GDM1 (cell line): ENCODE measurements at places on chromosomes 3 and 15.

- no peak for DNase-seq
Measured at GRCh38 chr3:71554649-71555048, 28.9 kb downstream of the FOXP1 start.

DNA sequence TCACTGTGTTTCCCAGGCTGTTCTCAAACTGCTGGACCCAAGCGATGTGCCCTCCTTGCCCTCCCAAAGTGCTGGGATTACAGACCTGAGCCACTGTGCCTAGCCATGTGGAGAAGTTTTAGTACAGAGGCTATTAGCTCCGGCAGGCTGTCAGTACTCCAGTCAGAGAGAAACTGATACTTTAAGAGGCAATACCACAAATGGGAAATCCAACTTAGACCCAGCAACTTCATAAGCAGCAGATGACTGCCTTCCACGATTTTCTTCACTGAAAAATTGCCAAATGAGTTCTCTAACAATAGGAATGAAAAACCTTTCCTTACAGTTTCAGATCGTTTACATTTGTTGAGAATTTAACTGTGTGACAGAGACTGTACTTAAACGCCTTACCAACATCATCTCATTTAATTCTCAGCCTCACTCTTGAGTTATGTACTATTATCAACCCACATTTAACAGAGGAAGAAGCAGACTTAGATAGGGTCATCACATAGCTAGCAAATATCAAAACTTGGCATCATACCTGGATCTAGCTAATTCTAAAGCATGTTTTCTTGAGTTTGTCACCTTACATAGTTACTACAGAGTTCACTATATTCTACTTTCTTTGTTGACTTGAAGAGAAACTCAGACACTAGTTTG is 127.4 kb downstream of the TCF12 start:
- DNase-seq, result no peak

DNA sequence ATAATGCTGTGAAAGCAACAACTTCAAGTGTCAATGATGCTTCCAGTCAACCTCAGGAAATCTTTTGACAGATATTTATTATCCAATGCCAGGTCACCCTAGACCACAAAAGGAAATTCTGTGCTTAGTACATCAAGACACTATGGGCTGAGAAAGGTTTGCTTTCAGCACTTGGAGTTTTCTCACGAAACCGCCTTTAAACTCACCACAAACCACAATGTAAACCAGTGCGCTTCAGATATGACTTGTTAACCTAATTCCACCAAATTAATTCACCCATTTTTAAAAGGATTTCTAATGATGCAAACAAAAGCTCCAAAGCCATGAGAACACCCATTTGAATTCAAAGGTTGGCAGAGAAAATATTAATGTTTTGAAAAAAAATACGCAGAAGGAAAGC is 292.9 kb upstream of the NR2F2 start:
- DNase-seq, result no peak

GRCh38 chr3:10915376-10915775 is 77.2 kb upstream of the SLC6A1 start:
- DNase-seq, result no peak

GRCh38 chr3:161132391-161132790 is 27.2 kb upstream of the B3GALNT1 start:
- DNase-seq, result no peak

DNA sequence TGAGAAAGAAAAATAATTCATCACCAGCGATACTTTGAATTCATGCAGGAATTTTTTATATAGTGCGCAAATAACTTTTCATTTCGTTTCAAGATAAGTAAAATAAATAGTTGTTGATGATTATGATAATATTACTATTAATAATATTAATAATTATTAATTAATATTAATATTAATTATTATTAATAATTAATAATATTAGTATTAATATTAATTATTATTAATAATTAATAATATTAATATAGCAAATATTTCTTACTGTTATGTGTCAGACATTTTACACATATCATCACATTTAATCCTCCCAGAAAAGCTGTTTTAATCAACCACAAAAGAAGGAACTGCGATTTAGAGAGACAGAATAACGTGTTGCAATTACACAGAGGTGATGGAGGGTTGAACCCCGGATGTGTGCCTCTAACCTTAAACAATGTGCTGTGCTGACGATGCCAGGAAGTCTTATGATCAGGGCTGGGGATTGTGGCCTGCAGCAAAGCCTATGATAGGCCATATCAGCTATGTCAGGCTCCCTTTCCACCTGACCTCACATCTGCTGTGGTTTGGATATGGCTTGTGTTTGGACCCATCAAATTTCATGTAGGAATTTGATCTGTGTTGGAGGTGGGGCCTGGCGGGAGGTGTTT is 263.5 kb upstream of the NR2F2 start:
- no peak for DNase-seq

- no peak for DNase-seq
Measured at GRCh38 chr15:55588815-55589115, 620 bp upstream of the PYGO1 start.

DNA sequence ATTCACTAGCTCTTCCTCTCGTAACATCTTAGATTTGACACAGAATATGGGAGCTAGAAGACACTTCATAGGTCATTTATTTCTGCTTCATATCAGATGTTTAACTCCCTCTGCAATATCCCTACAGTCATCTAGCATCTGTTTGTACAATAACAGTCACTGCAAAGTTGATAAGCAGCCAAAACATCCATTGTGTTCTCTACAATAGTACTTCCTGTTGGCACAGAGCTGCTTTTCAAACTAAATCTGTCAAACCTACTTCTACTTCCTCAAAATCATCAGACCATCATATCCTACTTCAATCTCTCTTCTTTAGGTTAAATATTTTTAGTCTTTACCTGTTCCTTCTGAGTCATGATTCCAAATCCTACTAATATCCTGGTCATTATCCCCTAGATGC is 233.2 kb downstream of the FGF12 start:
- DNase-seq, result no peak

DNA sequence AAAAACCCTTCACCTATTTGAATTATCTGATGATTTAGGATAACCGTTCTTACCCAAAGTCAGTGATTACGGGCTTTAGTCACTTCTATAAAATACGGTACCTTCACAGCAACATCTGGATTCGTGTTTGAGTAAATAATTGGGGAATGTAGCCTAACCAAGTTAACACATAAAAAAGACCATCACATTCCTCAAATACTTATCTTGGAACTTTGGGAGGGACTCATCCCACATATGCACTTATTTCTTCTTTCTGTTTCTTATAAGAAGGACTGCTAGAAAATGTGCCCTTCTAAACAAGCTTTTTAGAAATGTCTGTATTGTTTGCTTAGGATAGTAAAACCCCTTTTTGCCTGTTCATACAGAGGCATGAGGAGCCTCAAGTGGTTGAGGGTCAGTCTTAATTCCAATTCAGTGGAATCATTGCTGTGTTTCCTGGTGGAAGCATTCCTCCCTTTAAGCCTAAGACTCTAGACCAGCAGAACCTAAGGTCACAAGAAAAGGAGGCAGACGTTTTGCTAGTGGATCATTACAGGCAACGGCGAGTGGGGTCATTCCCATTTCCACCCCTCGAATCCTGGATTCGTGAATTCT is 67.5 kb downstream of the TMEM44 start:
- no peak for DNase-seq

GRCh38 chr3:31277582-31277981 is 255.1 kb upstream of the STT3B start:
- no peak for DNase-seq

DNA sequence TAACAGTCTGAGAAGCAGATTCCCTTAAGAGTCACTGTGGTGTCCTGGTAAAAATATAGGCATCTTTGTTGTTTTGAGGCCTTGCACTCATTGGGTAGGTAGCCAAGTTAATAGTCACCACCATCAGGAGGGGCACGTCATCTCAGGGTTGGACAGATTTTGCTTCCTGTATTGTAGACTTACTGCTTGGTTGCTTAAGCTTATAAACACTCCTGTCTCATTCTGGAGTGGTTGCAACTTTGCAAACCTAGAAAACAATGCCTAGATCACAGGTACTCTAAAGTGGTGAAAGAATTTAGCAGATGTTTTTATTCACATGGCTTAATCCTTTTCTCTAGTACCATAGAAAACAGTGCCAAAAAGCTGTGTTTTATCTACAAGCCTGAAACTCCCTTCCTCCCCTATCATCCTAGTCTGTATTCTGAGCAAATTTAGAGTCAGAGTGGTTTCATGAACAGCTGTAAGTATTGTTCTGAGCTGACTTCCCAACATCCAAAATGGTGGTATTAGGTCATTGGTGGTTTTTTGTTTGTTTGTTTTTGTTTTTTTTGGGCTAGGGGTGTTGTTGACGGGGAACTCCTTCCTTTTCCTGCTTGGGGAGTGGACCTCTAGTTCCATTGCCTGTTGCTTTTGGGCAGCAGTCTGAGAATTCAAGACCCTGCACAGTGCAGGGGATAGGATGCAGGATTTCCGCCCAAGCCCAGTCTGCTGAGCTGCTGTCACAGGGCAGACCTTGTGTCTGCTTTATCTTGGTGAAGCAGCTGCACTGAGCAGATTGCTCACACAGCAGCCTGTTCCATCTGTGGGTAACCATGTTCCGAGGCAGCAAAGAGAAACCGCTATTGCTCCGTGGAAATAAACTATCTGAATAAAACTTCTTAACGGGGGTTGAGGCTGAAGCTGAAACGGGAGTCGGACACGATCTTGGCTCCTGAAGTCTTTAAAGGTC is 202.0 kb downstream of the AKAP13 start:
- peak; percentile 91 for DNase-seq

DNA sequence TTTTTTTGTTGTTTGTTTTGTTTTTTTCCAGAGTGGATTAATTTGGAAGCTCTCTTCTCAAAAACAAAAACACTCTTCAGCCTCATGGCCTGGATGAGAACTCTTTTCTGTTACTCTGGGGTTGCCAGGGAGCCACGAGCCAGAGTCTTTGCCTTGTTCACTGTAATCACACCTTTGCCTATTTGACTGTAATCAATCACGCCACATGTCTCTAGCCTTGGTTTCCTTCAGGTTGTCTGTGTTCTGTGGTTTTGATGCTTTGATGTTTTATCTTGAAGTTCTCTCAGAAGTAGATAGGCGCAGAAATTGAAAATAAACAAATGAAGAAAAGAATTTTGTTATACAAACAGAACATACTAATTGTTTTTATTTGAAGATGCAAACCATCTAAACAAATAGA is 62.3 kb upstream of the IGF1R start:
- no peak for DNase-seq

DNA sequence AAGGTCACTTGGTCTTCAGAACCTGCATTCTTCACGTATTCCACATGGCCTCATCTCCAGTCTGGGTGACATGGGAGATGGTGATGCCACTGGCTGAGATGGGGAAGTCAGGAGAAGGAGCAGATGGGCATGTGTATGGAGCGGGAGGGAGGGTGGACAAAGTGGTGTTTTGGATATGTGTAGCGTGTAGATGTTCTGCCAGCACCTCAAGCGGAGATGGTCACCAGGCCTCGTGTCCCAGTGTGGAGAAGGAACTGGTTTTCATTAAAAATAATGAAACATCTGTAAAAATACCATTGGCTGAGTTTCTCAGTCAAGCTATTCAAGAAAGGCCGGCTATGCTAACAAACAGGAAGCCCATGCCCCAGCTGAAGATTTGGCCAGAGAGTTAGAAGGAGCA is 26.2 kb downstream of the LARP6 start:
- DNase-seq, result no peak

- DNase-seq, result no peak
Measured at GRCh38 chr3:159923336-159923735, 65.3 kb upstream of the IL12A start.

DNA sequence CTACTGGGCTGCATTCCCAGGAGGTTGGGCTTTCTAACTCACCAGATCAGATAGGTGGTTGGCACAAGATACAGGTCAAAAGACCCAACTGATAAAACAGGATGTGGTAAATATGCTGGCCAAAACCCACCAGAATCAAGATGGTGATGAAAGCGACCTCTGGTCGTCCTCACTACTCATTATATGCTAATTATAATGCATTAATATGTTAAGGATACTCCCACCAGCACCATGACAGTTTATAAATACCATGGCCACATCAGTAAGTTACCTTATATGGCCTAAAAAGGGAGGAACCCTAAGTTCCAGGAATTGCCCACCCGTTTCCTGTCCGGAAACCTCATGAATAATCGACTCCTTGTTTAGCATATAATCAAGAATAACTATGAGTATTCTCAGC is 31.6 kb downstream of the CFAP44 start:
- no peak for DNase-seq

GRCh38 chr3:123759871-123760270 is 124.3 kb downstream of the MYLK start:
- DNase-seq, result no peak

- no peak for DNase-seq
Measured at GRCh38 chr3:190902292-190902691, 39.8 kb upstream of the GMNC start.

DNA sequence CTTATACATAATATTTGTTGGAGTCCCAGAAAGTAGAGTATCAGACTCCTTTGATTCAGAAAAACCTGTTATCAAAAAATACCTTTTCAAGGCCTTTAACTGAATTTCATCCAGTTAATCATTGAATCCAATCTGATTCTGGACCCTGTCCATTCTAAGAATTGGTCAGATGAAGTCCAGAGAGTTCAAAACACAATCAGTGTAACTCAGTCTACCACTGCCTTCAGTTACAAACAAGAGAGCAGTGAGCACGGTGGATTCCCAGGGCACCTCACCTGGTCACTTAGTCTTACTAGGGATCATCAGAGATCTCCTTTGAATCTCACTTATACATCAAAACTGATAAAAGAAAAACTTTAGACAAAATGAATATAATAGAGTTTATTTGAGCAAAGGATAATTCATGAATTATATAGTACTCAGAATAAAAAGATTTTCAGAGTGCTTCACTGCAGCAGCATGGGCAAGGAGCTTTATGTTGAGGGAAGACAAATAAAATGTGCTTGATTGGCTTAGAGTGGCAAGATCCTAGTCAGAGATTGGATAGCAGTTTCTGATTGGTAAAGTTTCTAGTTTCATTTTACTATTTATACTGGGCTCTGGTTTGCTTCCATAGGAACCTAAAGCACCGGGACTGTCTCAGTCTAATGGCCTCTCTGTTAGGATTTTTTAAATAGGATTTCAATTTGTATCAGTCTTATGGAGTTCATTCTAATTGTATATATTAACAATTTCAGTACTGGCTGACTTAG is 474.9 kb upstream of the GOLIM4 start:
- DNase-seq, result no peak

DNA sequence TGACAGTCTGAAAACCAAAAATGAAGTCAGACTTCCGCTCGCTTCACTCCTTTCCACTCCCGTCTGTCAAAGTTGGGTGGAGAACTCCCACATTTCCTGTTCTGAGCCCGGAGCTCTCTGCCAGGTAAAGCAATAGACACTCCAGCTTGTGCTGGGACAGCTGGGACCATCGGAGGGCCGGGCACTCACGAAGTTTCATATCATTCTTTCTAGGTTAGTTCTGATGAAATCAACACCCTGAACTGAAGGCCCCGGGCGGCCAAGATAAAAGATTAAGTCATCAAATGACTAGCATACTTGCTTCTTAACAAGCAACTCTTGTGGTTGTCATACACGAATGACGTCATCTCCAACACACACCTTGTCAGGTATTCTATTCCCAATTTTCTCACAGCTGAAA is 42.1 kb downstream of the MAGI1 start:
- no peak for DNase-seq
